ENCODE measurements at places on chromosomes 3 and 15. TPM values are rescaled to one million over a fixed set of nuclear protein-coding genes. Genes with fewer than 3 reads are reported as not detected.

Gene GP9
- polyA plus RNA-seq = 0.18 TPM

Gene ROPN1
- 0.16 TPM for polyA plus RNA-seq

Gene GATA2
- polyA plus RNA-seq = 1.9 TPM

Gene STAB1
- 43.5 TPM for polyA plus RNA-seq

Gene RCCD1
- polyA plus RNA-seq = 22.9 TPM

- DNase-seq = no peak
Measured at GRCh38 chr3:38563070-38563885, 67.1 kb downstream of the EXOG start.

DNA sequence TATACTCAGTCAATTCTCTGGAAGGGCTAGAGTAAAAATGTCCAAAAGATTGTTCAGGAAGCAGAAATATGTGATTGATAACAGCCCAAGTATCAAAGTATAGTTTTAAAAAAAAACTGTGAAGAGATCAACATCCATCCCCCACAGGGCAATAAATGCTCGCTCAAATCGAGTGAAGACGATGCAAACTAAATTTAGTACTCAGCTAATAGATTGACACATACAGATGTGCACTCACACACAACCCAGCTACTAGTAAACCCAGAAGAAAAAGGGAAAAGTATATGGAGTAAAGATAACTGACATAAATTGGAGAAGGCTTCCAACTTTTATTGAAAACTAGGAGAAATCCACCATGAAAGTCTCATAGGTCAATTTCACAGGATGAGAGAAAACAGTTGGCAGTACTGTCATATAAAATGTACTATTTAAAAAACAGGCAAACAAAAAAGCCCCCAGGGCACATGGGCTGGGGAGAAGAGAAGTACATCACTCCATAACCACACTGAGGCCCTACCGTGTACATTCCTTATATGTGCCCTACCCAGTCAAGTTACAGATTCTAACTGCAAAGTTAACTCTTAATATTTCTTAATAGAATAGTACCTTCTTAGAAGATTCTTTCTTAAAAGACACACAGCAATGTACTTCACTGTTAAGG lies 125.7 kb downstream of the TBL1XR1 start:
- DNase-seq = no peak

- DNase-seq = no peak
Measured at GRCh38 chr3:62052331-62052730, 321.0 kb downstream of the FEZF2 start.

- DNase-seq = no peak
Measured at GRCh38 chr3:89000886-89001285, 106.5 kb upstream of the EPHA3 start.

GRCh38 chr3:169094204-169094603 lies 569.3 kb downstream of the MECOM start:
- DNase-seq = no peak

Data from large intestine (tissue), 12 donors.